ENCODE measurements at places on chromosomes 2 and 18.

DNA sequence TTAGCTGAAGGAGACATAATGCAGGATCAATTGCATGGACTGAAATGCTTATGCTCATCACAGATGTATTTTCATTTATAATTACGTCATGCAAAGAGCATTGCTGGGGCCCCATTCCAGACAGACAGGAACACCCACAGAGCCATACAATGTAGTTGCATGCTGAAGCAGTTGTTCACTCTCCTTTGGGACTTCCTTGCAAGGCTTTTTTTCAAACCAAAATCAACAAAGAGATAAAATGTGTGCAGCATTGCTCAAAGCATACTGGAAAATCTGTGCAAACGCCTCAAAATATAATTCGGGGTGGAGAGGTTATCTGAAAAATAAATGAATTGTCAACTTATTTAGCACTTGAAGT lies 463.2 kb downstream of the CDH2 start:
- no peak for DNase-seq

- DNase-seq = no peak
Observed at GRCh38 chr2:5530011-5530696, 162.0 kb upstream of the SOX11 start.

GRCh38 chr2:58137221-58137620 lies 90.6 kb downstream of the VRK2 start:
- no peak for DNase-seq

DNA sequence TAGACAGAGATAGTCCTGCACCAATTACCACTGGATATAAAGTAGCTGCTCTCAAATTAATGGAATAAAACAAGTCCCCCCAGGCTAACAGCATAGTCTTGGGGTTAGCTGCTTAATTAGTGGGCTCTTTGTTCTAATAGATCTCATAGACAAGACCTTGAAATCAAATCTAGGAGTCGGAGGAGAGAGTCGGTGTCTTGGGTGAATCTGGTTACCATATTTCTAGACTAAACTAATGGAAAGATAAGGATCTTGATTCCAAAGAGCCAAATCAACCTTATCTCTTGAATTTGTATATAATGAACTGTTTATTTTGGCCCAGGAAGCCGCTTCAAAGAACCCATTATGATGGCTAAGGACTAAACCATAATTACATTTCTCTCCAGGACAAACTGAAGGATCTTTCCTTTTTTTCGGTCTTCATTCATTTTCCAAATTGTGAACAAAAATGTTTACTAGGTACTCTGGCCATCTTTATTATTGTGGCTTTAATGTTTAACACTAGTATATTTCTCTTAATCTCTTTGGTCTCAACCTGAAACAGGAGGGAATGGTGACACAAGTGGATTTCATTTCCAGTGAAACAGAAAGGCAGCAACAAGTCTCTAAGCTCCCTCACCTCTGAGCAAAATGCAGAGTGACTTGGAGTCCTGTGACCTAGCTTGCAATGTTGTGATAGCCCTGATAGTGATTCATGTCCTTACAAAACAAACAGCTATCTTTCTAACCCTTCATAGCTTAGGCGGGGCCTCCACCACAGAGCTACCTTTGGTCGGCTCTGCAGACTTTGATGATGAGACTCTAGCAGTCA lies 137.9 kb upstream of the PARD3B start:
- no peak for DNase-seq

- DNase-seq = no peak
Observed at GRCh38 chr2:145563741-145564615, 1044.1 kb upstream of the ZEB2 start.

DNA sequence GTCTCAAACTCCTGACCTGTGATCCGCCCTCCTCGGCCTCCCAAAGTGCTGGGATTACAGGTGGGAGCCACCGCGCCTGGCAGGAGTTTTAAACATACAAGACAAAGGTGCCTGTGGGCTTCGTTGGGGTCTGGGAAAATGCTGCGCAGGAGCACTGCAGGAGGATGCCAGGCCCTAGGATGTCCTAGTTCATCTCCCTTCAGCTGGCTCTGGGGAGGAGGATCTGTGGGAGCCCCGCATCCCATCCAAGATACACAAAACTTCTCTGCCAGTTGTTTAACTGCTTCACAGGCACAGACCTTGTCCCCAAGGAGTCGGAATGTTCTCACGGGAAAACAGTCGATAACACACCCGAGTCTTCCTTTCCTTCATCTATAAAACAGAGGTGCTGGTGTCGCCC lies 89.1 kb downstream of the POLR1A start:
- no peak for DNase-seq

GRCh38 chr18:8657050-8657820 lies 48.0 kb downstream of the RAB12 start:
- DNase-seq = no peak

All from stimulated activated CD8-positive, alpha-beta memory T cell treated with anti-CD3 and anti-CD28 coated beads, Interleukin-2, amount 100 ng/mL, for 1 hour (primary cell).